ENCODE measurements at places on chromosomes 3 and 15. TPM values are rescaled to one million over a fixed set of nuclear protein-coding genes. Genes with fewer than 3 reads are reported as not detected.

- H3K4me1 ChIP-seq = no peaks in the 10 kb centered on the region
- no peaks in the 10 kb centered on the region for H3K36me3 ChIP-seq
- no peak overlapping the region for H3K27ac ChIP-seq
Observed at GRCh38 chr3:195025884-195026200, 245.1 kb downstream of the XXYLT1 start.

GRCh38 chr3:10928407-10928960, 64.1 kb upstream of the SLC6A1 start:
- no peak overlapping the region for H3K27ac ChIP-seq
- no peak overlapping the region for H3K4me3 ChIP-seq
- H3K36me3 ChIP-seq = no peaks in the 10 kb centered on the region
- H3K4me1 ChIP-seq = peaks cover 4% of the 10 kb centered on the region

DNA sequence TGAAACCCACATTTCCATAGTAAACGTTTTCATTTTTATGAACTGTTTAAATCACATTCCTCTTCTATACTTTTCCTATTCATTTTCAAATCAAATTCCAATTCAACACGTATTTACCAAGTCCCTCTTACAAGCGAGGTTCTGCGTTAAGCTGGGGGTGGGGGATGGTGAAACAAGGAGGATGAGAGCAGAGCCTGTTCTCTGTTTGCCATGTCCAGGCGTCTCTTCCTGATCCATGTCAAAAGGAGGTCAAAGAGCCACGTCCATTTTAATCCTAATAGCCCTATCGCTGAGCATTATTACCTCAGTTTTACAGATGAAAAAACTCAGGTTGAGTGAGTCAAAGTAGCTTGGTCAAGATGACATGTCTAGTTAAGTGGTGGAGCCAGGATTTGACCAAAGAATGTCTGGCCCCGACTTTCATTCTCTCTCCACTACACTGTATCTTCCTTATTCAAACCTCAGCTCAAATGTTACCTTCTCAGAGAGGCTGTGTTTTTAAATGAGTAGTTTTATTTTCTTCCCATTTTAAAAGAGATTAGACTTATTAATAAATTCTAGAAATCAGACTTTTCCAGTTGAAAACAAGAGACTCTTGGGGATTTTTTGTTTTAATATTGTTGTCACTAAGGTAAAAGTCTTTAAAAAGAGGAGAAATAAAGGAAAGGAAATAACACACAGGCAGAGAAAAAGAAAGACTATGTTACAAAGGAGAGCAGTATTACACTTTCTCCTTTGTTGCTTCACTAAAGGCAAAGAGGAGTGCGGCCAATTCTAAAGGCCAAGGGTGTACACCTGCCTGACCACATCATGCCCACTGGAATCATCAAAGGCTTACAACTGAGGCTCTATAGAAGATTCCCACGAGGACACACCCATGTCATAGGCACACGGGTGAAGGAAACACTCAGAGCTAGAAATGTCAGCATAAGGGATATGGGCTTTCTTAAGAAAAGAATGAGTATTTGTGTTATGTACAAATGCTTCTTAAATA, 42.4 kb downstream of the MYO5A start:
- no peaks in the 10 kb centered on the region for H3K36me3 ChIP-seq
- no peak overlapping the region for H3K4me3 ChIP-seq
- DNase-seq = no peak
- H3K4me1 ChIP-seq = peaks cover 17% of the 10 kb centered on the region

DNA sequence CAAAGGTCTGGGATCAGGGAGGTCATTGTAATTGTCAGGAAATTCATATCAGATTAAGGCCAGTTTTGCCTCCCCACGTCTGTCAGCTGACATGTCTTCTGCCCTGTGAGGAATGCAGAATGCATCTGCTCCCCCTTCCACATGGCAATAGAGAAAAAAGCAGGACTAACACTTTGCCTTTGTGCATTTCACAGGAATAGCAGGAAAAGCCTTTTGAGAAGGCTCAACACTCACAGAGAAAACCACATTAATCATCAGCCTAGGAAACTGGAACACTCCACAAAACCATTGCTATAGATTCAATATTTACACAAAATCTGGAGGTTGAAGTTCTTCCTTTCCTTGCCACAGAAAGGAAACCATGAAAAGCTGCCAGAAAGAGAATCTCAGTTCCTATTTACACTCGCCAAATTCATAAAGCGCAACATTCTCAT, 165.2 kb upstream of the HES1 start:
- no peak for DNase-seq
- H3K27ac ChIP-seq = no peak overlapping the region
- no peak overlapping the region for H3K4me3 ChIP-seq
- no peaks in the 10 kb centered on the region for H3K27me3 ChIP-seq

- no peaks in the 10 kb centered on the region for H3K4me1 ChIP-seq
- H3K4me3 ChIP-seq = no peak overlapping the region
- H3K27me3 ChIP-seq = no peaks in the 10 kb centered on the region
- H3K27ac ChIP-seq = no peak overlapping the region
- DNase-seq = no peak
- no peaks in the 10 kb centered on the region for H3K36me3 ChIP-seq
Observed at GRCh38 chr3:36097209-36097608, 283.1 kb upstream of the STAC start.

SNTN gene
- not detected for total RNA-seq

IL20RB gene
- total RNA-seq = 1.6 TPM

CFAP91 gene
- total RNA-seq = not detected

Measured in thoracic aorta (tissue), 2 donors.